ENCODE measurements at places on chromosomes 7 and 10. TPM values are rescaled to one million over a fixed set of nuclear protein-coding genes. Genes with fewer than 3 reads are reported as not detected.

Gene GPR85
- not detected for total RNA-seq

Gene STEAP1B
- total RNA-seq, result 0.47 TPM

Gene IKZF1
- not detected for total RNA-seq

Gene ACTL6B
- not detected for total RNA-seq

Gene LRRC4
- not detected for total RNA-seq

Gene GSTO2
- 13.8 TPM for total RNA-seq

Gene SPDYE16
- not detected for total RNA-seq

Gene FAM25C
- not detected for total RNA-seq

- no peaks in the 10 kb centered on the region for H3K36me3 ChIP-seq
- no peak for DNase-seq
- H3K27me3 ChIP-seq, result no peaks in the 10 kb centered on the region
Measured at GRCh38 chr10:111822661-111823060, 360.9 kb downstream of the GPAM start.

- no peaks in the 10 kb centered on the region for H3K27me3 ChIP-seq
- no peak overlapping the region for H3K4me3 ChIP-seq
- peaks cover 15% of the 10 kb centered on the region for H3K36me3 ChIP-seq
- DNase-seq, result no peak
Measured at GRCh38 chr7:158808126-158808525, 21.2 kb downstream of the ESYT2 start.

DNA sequence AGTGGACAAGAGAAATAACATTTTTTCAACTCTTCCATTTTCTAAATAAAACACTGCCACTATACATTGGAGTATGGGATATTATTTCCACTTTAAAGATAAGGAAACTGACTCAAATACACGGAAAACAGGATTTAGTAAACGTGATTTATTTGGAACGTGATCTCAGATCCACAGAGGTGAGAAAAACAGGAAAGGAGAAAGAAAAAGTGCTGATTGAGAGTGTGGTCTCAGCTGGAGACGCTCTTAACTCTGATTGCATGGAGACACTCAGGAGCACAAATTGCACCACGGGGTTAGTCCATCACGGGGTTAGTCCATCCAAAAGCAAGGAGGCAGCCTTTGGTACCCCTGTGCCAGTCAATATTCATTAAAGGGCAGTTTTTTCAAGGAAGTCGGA is 142.5 kb downstream of the GNAT3 start:
- no peaks in the 10 kb centered on the region for H3K27me3 ChIP-seq
- H3K4me1 ChIP-seq, result peaks cover 12% of the 10 kb centered on the region
- no peak overlapping the region for H3K4me3 ChIP-seq
- no peak for DNase-seq
- no peak overlapping the region for H3K27ac ChIP-seq

GRCh38 chr7:28409716-28410627 is 2.3 kb upstream of the CREB5 start:
- peak overlapping the region; percentile 87 for H3K4me3 ChIP-seq
- no peak overlapping the region for H3K27ac ChIP-seq
- H3K36me3 ChIP-seq, result no peaks in the 10 kb centered on the region

DNA sequence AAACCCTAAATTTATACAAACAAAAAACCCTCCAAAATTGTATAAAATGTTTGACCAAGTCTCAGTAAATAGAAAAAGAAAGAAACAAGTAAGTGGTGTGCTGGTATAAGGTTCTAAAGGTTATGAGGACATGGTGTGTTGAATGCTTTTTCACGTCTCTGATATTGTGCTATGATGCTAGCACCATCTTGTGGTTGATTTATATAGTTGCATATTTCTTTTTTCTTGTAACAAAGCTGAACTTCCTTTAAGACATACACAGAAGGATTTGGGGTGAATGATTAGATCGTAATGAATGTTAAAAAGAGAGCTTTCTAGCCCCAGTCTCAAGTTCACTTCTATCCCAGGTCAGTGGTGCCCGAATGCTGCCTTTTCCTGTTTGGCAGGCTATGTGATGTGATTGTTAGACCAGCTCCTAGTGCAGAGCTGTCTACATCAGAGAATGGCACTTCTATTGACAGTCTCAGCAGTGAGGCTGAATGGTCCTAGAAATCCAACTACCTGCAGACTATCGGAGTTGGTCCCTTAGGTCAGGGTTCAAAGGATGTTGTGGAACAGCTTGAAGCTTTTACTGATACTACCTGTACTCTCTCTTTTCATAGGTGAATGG is 25.0 kb downstream of the VTI1A start:
- no peak overlapping the region for H3K4me3 ChIP-seq
- H3K4me1 ChIP-seq, result 0 out of 2 replicates have a peak, but pooled peaks cover 7% of the 10 kb centered on the region
- peak; percentile 48 for DNase-seq
- H3K27me3 ChIP-seq, result no peaks in the 10 kb centered on the region
- no peaks in the 10 kb centered on the region for H3K36me3 ChIP-seq
- H3K27ac ChIP-seq, result no peak overlapping the region

DNA sequence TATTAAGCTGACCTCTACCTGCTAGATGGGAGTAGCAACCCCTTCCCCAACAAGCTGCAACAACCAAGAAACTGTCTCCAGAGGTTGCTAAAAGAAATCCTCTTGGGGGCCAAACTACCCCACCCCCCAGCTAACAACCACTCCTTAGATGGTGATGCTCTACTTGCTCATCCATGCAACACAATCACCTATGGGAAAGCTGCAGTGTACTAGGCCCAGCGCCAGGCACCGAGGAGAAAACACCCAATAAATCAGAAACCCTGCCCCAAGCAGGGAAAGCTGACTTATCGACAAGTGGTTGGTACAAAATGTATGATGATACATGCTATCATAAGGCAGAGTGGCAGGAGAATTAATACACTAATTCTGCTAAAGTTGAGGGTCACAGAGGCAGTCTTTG is 17.3 kb downstream of the SLC25A13 start:
- DNase-seq, result peak; percentile 70
- H3K4me3 ChIP-seq, result peak overlapping the region; percentile 12
- H3K27ac ChIP-seq, result peak overlapping the region; percentile 97
- H3K27me3 ChIP-seq, result no peaks in the 10 kb centered on the region
- H3K4me1 ChIP-seq, result peaks cover 40% of the 10 kb centered on the region

- peaks cover 8% of the 10 kb centered on the region for H3K27me3 ChIP-seq
- no peaks in the 10 kb centered on the region for H3K4me1 ChIP-seq
- no peak overlapping the region for H3K27ac ChIP-seq
- no peak for DNase-seq
- no peak overlapping the region for H3K4me3 ChIP-seq
Measured at GRCh38 chr10:61244261-61244775, 208.9 kb downstream of the TMEM26 start.

- peak; percentile 11 for DNase-seq
- H3K4me3 ChIP-seq, result peak overlapping the region; percentile 51
- H3K27ac ChIP-seq, result no peak overlapping the region
- peaks cover 48% of the 10 kb centered on the region for H3K27me3 ChIP-seq
Measured at GRCh38 chr7:1665549-1666316, 4.3 kb upstream of the ELFN1 start.

GRCh38 chr10:50392966-50393718 is 141.8 kb upstream of the ASAH2 start:
- peak overlapping the region; percentile 14 for H3K4me3 ChIP-seq
- H3K4me1 ChIP-seq, result peaks cover 52% of the 10 kb centered on the region
- H3K27ac ChIP-seq, result peak overlapping the region; percentile 81
- no peaks in the 10 kb centered on the region for H3K27me3 ChIP-seq
- peak; percentile 94 for DNase-seq

- H3K27ac ChIP-seq, result no peak overlapping the region
- no peaks in the 10 kb centered on the region for H3K4me1 ChIP-seq
- H3K36me3 ChIP-seq, result peaks cover 1% of the 10 kb centered on the region
- DNase-seq, result no peak
- no peak overlapping the region for H3K4me3 ChIP-seq
Measured at GRCh38 chr7:44977304-44977958, 1.4 kb downstream of the MYO1G start.

GRCh38 chr10:128859738-128860386 is 607.2 kb upstream of the MGMT start:
- no peaks in the 10 kb centered on the region for H3K27me3 ChIP-seq
- H3K4me3 ChIP-seq, result no peak overlapping the region
- DNase-seq, result peak; percentile 32
- no peaks in the 10 kb centered on the region for H3K36me3 ChIP-seq

GRCh38 chr10:50469778-50470193 is 154.0 kb downstream of the SGMS1 start:
- H3K27ac ChIP-seq, result peak overlapping the region; percentile 88
- H3K27me3 ChIP-seq, result no peaks in the 10 kb centered on the region
- H3K4me1 ChIP-seq, result peaks cover 41% of the 10 kb centered on the region
- H3K36me3 ChIP-seq, result no peaks in the 10 kb centered on the region
- peak overlapping the region; percentile 36 for H3K4me3 ChIP-seq

DNA sequence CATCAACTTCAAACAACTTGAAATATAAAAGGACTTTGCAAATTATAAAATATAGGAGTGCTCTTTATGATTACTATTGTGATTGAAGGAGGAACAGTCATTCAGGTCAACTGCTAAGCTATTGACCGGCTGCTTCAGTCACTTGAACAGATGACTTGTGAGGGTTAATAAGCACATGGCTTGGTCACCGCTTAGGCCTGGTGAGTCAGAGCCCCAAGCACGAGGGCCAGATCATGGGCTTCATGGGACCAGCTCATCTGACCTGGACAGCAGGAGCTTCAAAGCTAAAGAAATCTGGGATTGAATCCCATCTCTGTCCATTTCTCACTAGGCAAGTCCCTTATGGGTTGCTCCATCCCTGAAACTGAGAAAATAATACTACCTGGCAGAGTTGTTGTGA is 60.4 kb upstream of the ADO start:
- H3K4me3 ChIP-seq, result no peak overlapping the region
- peaks cover 17% of the 10 kb centered on the region for H3K4me1 ChIP-seq
- DNase-seq, result peak; percentile 47
- H3K27ac ChIP-seq, result no peak overlapping the region

- H3K4me1 ChIP-seq, result peaks cover 14% of the 10 kb centered on the region
- H3K27me3 ChIP-seq, result no peaks in the 10 kb centered on the region
- H3K27ac ChIP-seq, result peak overlapping the region; percentile 14
- peaks cover 5% of the 10 kb centered on the region for H3K36me3 ChIP-seq
- H3K4me3 ChIP-seq, result no peak overlapping the region
Measured at GRCh38 chr10:70367195-70367796, 15.1 kb downstream of the LRRC20 start.

- peak; percentile 7 for DNase-seq
- H3K4me1 ChIP-seq, result no peaks in the 10 kb centered on the region
- H3K27me3 ChIP-seq, result no peaks in the 10 kb centered on the region
- H3K27ac ChIP-seq, result no peak overlapping the region
- no peak overlapping the region for H3K4me3 ChIP-seq
Measured at GRCh38 chr7:13240349-13240748, 552.9 kb downstream of the ARL4A start.

GRCh38 chr10:116798859-116799258 is 50.4 kb upstream of the ENO4 start:
- no peak overlapping the region for H3K4me3 ChIP-seq
- H3K27ac ChIP-seq, result no peak overlapping the region
- no peak for DNase-seq

GRCh38 chr10:66307826-66308225 is 618.0 kb upstream of the LRRTM3 start:
- H3K4me1 ChIP-seq, result no peaks in the 10 kb centered on the region
- no peaks in the 10 kb centered on the region for H3K36me3 ChIP-seq
- no peak overlapping the region for H3K4me3 ChIP-seq

DNA sequence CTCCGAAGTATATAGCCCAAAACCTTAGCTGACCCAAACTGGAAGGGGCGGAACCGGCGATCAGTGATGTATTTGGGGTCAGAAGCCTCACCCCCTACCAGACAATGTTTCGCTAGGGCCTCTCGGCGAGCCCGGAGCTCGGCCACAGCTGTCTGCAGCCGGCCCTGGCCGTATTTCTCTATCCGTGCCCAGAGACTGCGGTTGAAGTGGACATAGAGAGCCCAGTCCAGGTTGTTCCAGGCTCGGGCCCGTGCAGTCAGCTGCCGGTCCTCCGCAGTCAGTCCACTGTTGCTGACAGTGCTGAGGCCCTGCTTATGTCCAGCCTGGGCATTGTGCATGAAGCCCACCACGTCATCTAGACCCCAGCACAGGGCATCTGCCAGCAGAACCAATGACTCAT is 1.5 kb upstream of the TRAPPC14 start:
- no peaks in the 10 kb centered on the region for H3K27me3 ChIP-seq
- DNase-seq, result no peak
- no peak overlapping the region for H3K4me3 ChIP-seq
- H3K36me3 ChIP-seq, result peaks cover 10% of the 10 kb centered on the region
- no peak overlapping the region for H3K27ac ChIP-seq

- no peak overlapping the region for H3K4me3 ChIP-seq
- no peak for DNase-seq
- H3K27ac ChIP-seq, result no peak overlapping the region
Measured at GRCh38 chr10:104297697-104298660, 29.0 kb downstream of the GSTO2 start.

DNA sequence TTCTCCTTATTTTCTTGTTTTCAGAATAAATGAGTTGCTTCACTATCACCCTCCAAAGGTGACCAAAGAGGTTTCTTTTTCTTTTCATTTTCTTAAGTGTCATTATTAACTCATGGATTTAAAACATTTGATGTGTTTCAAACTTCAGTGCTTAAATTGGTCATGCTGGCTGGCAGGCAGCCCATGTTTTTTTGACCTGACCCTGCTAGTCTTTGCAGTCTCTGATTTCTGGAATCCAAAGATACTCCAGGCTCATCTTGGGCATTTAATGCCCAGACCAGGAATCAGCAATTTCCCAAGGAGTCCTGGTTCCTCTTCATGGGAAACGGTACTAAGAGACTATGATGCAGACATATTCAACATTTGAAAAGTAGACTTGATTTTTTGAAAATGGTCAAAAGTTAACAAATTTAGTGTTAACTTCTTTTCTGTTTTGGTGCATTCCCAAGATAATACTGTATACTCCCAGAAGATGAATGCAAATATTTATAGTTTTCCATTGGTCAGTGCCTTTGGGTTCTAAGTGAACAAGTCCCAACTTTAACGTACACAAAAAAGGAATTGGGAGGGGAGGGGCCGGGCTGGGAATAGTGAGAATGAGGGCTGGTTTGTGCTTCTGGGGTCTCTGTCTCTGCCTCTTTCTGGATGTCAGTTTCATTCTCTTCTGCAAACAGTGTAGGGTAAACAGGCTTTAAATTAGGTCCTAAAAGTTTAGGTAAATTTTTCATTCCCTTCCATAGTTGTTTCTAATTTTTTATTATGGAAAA is 19.8 kb downstream of the NUB1 start:
- no peaks in the 10 kb centered on the region for H3K4me1 ChIP-seq
- DNase-seq, result no peak
- H3K27ac ChIP-seq, result no peak overlapping the region
- H3K4me3 ChIP-seq, result no peak overlapping the region
- no peaks in the 10 kb centered on the region for H3K27me3 ChIP-seq
- H3K36me3 ChIP-seq, result peaks cover 6% of the 10 kb centered on the region

DNA sequence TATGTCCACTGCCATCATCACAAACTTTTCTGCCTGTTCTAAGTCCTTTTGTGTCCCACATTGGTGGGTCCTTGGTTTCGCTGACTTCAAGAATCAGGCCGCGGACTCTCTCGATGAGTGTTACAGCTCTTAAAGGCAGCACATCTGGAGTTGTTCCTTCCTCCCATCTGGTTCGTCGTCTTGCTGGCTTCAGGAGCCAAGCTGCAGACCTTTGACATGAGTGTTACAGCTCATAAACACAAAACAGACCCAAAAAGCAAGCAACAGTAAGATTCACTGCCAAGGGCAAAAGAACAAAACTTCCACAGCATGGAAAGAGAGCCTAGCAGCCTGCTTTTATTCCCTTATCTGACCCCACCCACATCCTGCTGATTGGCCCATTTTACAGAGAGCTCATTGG is 30.2 kb downstream of the ASNS start:
- no peak overlapping the region for H3K4me3 ChIP-seq
- H3K4me1 ChIP-seq, result no peaks in the 10 kb centered on the region
- no peaks in the 10 kb centered on the region for H3K36me3 ChIP-seq
- H3K27ac ChIP-seq, result no peak overlapping the region
- H3K27me3 ChIP-seq, result peaks cover 6% of the 10 kb centered on the region

Data from PC-3 (cell line).